RWPE1 (cell line): ENCODE measurements at places on chromosomes 16 and 17.

- DNase-seq = peak; percentile 40
Observed at GRCh38 chr17:31404028-31404949, 12.8 kb downstream of the RAB11FIP4 start.

GRCh38 chr17:58336456-58337209 is 8.0 kb upstream of the TSPOAP1 start:
- no peak for DNase-seq

GRCh38 chr17:10798332-10798749 is 5.6 kb downstream of the TMEM238L start:
- DNase-seq = no peak

DNA sequence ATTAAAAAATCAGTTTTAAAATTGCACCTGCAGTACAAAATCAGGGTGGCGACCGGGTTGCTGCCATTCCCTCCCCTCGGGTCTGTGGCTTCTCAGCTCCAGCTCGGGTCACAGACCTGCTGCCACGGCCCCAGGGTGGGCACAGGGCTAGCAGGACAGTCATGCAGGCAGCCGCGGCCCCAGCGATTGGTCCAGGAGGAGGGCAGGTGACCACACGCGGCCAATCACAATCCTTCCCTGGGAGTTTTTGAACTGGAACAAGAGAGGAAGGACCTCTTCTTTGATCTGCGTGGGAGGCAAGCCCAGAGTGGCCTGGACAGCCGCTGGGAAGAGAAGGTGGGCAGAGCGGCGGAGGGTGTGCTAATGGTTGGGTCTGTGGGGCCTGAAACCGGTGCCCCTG is 25.5 kb downstream of the CBFA2T3 start:
- no peak for DNase-seq

DNA sequence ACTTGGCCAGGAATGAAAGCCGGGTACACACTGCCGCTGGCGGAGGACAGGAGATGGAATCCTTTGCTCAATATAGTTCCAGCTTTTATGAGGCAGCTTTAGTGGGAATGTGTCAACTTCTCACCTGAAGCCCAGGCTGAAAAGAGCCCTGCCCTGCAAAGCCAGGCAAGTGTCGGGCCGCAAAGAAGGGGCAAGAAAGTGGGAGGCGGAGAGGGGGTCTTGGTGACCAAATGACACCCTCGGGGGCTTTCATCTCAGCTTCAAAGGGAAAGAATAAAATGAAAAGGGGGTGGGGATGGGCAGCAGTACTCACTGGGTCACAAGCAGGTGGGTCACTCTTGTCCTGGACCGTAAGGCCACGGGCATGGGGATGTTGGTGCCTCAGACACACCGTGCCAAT is 62.9 kb downstream of the C16orf95 start:
- DNase-seq = no peak

- no peak for DNase-seq
Observed at GRCh38 chr17:42230225-42230624, 35.9 kb upstream of the GHDC start.

DNA sequence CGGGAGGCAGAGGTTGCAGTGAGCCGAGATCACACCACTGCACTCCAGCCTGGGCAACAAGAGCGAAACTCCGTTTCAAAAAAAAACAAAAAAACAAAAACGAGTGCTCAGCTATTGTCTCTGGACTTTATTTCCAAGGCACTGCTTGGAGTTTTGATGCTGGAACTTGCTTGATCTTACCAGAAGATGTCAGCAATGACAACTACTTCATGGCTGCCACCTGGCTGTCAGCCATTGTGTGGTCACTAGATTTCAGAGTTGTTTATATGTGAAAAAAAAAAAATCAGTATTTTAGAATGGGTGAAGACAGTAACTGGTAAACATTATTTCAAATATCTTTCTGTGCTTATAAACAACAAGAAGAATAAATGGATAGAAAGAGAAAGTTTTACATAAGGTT is 26.3 kb upstream of the OR4D1 start:
- DNase-seq = peak; percentile 39

GRCh38 chr17:1625581-1625980 is 3.1 kb downstream of the SLC43A2 start:
- no peak for DNase-seq

DNA sequence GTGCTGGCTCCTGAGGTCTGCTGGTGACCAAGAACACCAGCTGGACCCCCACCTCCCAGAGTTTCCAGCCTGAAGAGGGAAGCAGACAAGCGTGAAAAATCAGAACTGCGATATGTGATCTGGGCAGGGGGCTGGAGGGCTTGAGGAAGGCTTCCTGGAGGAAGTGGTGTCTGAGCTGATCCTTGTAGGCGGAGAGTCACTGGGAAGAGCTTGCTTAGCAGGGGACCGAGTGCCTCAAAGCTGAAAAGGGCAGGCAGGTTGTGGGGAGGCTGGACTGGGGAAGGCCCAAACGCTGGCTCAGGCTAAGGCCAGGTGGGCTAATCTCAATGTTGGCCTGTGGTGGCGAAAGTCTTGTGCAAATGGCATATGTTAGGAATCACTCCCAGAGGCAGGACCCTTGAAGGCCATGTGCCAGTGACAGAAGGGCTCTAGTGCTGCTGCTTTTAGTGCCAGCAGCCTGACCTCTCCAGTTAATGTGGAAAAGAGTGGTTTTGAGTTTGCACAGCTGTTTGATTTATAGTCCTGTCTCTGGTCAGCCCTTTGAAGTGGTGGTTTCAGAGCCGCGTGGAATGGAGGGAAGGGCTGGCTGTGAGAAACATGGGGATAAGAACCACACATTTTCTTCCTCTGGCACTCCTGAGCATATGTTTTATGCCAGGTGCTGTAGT is 85.3 kb upstream of the LGALS9 start:
- DNase-seq = no peak
